Stimulated activated CD4-positive, alpha-beta T cell treated with anti-CD3 and anti-CD28 coated beads, Interleukin-15, amount 100 ng/mL, for 24 hours (primary cell): ENCODE measurements at places on chromosomes 1 and 21.

GRCh38 chr1:224585051-224585450, 31.1 kb upstream of the CNIH3 start:
- no peak for DNase-seq

- peak; percentile 24 for DNase-seq
Observed at GRCh38 chr1:204127597-204128242, 24.1 kb downstream of the ETNK2 start.

GRCh38 chr1:65495137-65495536, 74.7 kb downstream of the LEPR start:
- DNase-seq: no peak

DNA sequence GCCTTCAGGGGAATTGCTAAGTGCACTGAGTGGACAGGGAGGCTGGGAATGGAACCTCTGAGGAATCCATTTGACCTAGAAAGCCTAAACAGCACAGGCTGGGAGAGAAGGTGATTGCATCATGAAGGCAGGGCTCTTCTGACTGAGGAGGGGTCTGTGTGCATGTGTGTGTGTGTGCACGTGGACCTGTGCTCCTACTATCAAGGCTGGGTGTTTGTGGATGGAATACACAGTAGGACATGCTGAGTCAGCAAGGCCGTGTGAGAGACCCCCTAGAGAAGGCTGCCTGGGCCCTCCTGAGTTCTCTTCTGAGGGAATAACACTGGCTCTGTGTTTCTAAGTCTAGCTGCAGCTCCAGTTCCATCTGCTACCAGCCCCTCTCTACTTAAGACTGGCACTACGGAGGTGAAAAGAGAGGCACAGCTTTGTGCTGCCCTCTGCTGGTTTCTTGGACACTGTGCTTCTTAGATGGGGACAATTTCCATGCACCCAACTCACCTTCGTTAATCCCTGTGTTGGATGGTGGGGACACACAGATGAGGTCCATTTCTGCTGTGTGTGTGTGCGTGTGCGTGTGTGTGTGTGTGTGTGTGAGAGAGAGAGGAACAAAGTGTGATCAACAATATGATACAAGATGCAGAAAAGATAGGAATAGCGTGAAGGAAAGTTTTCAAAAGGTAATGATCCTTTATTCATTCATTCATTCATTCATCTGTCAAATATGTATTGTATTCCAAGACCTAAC, 6.2 kb upstream of the EFCAB14 start:
- peak; percentile 69 for DNase-seq

DNA sequence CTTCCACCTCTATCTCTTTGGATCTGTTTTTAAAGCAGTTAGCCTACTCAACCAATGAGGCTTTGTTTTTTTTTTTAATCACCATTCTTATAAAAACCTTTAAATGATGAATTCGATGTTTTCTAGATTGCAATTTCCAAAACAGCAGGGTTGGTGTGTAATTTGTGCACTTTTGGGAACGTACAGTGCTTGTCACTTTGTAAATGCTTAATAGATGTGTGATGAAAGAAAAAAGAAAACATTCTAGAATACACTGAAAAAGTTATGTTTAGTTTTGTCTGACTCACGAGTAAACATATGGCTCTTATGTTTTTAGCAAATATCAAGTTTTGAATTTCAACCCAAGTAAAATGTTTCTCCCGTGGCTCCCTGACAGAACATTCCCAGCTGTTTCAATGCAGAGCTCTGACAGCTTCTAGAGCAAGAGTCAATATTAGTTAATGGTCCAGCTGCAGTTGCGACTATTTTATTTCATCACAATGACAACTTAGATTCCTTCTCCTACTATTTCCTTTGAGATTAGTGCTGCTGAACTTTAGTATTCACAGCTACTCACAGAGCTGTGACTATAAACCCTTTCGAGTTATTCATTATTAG, 362.5 kb upstream of the ADAMTS5 start:
- no peak for DNase-seq

- DNase-seq: no peak
Observed at GRCh38 chr21:38729754-38730379, 75.9 kb upstream of the ETS2 start.

DNA sequence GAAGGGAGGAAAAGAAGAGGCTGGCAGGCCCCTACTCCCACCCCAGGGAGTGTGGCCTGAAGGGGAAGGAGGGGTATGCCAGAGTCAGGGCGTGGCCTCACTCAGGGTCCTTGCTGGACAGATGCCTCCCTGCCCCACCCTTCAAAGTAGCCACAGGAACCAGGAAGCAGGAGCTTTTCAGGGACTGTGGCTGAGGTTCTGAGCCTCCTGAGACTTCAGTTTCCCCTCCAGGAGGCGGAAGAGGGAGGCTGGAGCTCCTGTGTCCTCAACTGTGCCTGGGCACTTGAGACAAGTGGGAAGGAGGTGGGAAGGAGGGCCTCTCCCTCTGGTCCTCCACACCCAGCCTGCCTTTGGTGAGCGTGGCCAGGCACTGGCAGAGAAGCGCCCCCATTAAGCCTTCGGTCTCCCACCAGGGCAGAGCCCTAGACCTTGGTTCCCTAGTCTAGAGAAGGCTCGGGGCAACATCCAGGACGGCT, 5.3 kb downstream of the CELSR2 start:
- no peak for DNase-seq

GRCh38 chr1:206709322-206709721, 24.6 kb downstream of the MAPKAPK2 start:
- DNase-seq: no peak

DNA sequence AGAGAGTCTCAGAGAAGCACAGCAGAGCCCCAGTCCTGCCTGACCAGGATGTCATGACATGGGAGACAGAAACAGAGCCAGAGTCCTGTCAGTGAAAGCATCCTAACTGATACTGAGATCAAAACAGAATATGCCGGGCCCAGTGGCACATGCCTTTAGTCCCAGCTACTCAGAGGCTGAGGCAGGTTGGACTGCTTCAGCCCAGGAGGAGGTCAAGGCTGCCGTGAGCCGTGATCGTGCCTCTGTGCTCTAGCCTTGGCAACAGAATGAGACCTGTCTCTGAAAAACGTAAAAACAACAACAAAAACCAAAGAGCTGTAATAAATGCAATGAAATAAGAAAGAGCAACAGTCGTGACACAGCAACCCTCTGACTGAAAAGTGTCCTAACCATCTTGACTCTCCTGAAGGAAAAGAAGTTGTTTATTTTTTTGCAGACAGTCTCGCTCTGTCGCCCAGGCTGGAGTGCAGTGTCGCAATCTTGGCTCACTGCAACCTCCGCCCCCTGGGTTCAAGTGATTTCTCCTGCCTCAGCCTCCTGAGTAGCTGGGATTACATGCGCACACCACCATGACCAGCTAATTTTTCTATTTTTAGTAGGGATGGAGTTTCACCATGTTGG, 189.2 kb downstream of the SLC45A1 start:
- no peak for DNase-seq

GRCh38 chr1:203040513-203041275, 14.4 kb downstream of the PPFIA4 start:
- no peak for DNase-seq

DNA sequence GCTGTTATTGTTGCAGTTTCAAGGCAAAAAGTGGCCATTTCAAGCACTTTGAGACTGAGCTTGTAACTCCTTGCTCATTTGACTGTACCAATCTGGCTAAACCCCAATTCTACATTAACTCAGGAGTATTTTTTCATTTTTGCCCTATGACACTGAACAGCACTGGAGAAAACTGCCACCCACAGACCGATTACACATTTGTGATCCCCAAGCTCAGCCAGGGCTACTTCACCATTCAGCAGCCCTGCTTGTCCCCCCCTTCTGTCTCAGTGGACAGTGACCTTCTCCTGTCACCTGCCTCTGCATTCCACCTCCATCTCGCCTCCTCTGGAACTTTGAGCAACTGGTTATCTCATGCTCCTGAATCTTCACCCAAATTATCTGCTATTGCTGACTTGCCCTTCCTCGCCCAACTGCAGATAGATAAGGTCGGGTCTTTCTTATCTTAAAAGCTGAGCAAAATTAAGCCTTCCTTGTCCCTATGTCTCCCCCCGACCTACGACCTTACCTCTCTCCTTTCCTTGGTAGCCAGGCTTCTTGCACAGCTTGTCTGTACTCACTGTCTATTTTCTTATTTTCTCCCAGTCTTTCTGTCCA, 25.3 kb downstream of the SPATA46 start:
- DNase-seq: no peak

GRCh38 chr21:35510294-35510693, 461.2 kb upstream of the RUNX1 start:
- no peak for DNase-seq

GRCh38 chr21:46250146-46250725, 21.7 kb upstream of the LSS start:
- no peak for DNase-seq

- DNase-seq: no peak
Observed at GRCh38 chr21:41966041-41966833, 12.4 kb upstream of the C2CD2 start.

DNA sequence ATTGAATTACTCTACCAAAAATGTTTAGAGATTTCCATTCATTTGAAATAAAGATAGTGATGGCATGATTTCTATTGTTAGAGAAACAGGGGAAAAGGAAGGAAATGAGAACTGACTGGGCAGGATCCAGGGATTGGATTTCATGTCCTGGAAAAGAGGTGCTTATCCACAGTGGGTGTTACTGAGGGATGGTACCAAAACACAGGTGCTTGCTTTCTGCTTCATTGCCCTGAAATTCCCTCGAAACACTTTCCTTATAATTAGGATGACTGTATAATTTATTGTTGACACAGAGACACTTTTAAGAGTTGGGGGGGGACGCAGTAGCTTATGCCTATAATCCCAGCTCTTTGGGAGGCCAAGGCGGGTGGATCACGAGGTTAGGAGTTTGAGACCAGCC, 185.0 kb upstream of the KCNK2 start:
- DNase-seq: no peak

GRCh38 chr1:156499194-156499841, 1.3 kb downstream of the MEF2D start:
- no peak for DNase-seq

DNA sequence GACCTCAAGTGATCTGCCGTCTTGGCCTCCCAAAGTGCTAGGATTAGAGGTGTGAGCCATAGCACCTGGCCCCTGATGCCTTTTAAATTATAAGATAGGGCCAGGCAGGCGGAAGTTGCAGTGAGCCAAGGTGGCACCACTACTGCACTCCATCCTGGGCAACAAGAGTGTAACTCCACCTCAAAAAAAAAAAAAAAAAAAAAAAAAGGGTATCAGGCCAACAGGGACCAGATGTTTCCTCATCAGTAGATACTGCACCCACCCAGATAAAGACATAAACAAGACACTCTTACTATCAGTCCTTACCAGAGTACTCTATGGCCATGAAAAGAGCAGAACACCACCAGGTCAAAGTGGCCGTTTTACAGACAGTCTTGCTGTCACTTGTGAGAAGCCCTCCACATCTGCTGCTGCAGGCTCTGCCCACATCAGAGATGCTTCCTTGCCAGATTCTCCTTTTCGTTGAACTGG, 3.3 kb downstream of the C21orf58 start:
- no peak for DNase-seq

GRCh38 chr1:178168536-178168935, 74.6 kb downstream of the RASAL2 start:
- DNase-seq: no peak

DNA sequence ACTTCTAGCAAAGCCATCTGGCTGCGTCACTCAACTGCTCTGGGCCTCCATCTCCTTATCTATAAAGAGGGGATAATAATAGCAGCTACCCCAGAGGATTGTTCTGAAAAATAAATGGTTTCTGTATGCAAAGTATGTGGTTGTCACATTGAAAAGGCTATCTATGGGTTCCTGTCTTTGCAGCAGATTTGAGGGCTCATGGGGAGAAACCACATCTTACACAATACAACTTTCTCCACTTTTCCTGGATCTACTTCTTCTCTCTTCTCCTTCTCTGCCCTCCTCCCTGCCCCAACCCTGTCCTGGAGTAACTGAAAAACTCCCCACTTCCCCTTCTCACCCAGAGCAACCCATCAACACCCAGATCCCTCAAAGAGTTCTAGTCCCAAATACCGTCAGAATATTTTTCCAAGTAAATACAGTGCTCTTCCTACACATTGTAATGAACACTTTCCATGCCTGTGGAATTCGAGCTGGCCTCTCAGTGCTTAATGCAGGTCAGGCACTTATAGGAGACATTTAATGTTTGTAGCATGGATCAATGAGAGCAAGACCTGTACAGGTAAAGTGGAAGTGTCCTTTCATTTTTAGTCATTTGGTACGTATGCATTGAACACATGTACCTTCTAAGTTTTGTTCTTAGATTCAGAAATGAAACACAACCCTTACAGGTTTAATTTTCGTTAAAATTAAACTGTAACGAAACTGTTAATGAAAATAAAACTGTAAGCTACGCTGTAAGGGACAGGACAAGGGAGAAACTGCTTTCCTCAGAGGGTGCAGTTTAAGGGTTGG, 131.9 kb downstream of the AK5 start:
- DNase-seq: no peak

GRCh38 chr1:107964336-107965109, 457 bp downstream of the VAV3 start:
- DNase-seq: peak; percentile 51

GRCh38 chr21:25501996-25502665, 105.2 kb downstream of the MRPL39 start:
- peak; percentile 78 for DNase-seq

GRCh38 chr21:30480145-30480544, at the start of gene KRTAP19-1:
Gene KRTAP19-1, minus strand, starts transcription at chr21:30480367. Its CDS starts 50 bp downstream, at chr21:30480317.
- no peak for DNase-seq

DNA sequence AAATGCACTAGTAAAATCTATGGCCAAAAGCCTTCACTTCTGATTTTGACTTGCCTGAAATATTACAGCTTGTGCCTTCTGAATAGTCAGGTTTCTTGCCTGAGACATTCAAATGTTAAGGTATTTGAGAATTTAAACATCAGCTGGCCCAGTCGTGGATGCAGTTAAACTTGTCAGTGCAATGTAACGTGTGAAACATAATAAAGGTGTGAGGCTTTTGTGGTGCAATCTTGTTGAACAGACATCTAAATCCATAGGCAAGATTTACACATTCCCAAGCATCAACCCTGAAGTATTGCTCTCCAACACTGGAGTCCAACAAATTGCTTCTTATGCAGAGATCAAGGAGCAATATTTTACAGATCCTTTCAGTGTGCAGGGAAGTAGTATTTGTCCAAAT, 4.4 kb downstream of the CCN1 start:
- no peak for DNase-seq

GRCh38 chr1:172394141-172394751, 26.2 kb upstream of the C1orf105 start:
- peak; percentile 78 for DNase-seq

GRCh38 chr1:175192111-175192629, 406 bp downstream of the KIAA0040 start:
- DNase-seq: peak; percentile 61

GRCh38 chr1:227921461-227922185, 26.1 kb downstream of the WNT9A start:
- no peak for DNase-seq

DNA sequence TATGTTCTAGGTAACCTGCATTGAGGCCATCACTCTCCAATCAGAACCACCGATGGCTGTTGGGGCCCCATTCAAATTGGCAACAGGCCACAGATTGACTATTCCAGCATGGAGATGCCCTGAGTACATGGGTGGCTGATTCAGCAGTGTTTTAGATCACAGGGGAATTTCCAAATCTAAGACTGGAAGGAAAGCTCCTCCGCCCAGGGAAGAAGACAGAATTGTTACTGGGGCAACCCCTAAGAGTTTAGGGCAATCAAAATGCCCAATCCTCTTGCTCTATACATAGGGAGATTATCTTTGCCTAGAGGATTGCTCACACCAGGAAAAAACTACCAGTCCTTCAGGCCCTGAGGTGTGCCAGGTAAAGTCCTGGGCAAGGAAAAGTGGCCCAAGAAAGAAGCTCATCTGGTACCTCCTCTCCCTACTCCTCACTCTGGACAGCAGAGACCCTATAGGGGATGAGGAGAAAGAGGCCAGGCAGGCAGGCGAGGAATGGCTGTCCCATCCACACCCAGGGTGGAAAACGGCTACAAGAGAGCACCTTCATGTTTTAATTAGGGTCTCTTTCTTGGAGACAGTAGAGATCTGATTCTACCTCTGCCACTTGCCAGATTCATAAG, 5.8 kb downstream of the S100A8 start:
- DNase-seq: no peak
